Sciatic nerve (tissue), 2 donors: ENCODE measurements at places on chromosomes 1 and 21. TPM values are rescaled to one million over a fixed set of nuclear protein-coding genes. Genes with fewer than 3 reads are reported as not detected.

Gene NIT1
- 38.0 TPM for total RNA-seq

Gene DCST2
- 5.5 TPM for total RNA-seq

Gene ACTA1
- 0.45 TPM for total RNA-seq

Gene CLDN19
- total RNA-seq = 243 TPM

Gene EXO1
- total RNA-seq = 0.58 TPM
